NT2/D1 (cell line): ENCODE measurements at places on chromosomes 7 and 10.

GRCh38 chr7:102061981-102062390, 224.7 kb upstream of the SH2B2 start:
- no peak for DNase-seq

GRCh38 chr10:61028861-61029361, 84.9 kb upstream of the RHOBTB1 start:
- DNase-seq: no peak

GRCh38 chr7:73451780-73452398, 18.3 kb downstream of the FZD9 start:
- no peak for DNase-seq

- no peak for DNase-seq
Observed at GRCh38 chr7:51344406-51345138, 28.0 kb upstream of the COBL start.

DNA sequence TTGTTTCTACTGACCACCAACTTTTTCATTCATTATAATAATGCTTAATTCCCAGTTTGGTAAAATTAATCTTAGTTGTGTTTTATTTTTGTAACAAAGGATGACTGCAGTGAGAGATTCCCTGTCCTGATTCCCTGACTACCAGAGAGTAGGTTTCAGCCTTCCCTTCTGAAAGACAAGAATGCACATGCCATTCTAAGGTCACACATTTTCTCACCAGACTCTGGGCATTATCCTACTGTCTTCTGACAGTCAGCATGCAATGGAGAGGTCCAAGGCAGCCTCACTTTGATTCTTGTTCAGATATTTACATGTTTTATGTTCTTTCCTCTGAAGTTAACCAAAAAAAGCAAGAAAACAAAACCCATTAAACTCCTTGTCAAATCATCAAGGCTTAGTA, 372.7 kb upstream of the CDC14C start:
- DNase-seq: no peak

GRCh38 chr7:23873306-23873705, 163.3 kb downstream of the STK31 start:
- no peak for DNase-seq

- DNase-seq: no peak
Observed at GRCh38 chr7:138610671-138611170, 90.4 kb downstream of the SVOPL start.

GRCh38 chr7:134702366-134703240, 56.0 kb downstream of the BPGM start:
- no peak for DNase-seq

DNA sequence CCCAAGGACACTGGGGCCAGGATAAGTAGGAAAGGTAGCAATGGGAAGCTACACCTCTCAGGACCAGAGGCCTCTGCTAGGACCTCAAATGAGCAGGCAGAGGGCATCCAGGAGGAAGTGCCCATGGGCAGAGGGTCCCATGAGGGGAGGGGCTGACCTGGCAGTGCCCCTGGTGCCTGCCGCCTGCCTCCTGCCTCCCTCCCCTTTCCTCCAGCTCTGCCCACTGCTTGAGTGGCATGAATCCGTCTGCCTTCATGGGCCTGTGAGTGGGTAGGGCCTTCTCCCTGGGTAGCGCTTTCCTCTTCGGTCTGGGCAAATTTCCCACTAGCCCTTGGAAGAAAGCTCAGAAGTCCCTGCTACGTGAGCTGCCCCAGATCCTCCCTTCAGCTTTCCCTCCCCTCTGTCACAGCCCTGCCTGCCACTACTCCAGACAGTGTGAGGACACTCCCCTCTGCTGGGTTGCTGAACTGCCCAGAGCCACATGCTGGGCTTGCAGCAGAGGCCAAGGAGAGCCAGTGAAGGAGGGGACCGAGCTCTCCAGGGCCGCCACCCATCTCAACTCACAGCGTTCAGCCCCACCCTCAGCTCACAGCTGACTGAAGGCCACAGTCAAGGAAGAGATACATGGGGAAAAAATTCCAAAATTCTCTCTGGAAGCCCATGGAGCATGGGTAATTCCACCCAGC, 141.4 kb downstream of the ARHGAP22 start:
- DNase-seq: no peak

DNA sequence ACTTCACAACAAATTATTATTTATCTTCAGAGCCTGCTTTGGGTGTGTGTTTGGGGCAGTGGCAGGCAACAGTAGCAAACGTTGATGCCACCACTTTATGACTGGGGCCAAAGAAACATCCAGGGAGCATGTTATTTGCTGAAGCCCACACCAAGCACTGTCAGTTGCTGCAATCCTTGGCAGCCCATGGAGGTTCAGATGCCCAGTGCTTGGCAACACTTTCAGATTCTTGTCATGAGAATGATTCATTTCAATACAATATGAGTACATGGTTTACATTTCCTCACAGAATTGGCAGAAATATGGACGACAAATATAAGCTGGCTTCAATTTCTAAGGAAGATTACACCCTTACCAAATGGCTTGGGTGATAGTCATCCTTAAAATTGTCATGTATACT, 46.5 kb upstream of the GLI3 start:
- no peak for DNase-seq

- DNase-seq: no peak
Observed at GRCh38 chr10:131742500-131742951, 158.3 kb upstream of the PPP2R2D start.

DNA sequence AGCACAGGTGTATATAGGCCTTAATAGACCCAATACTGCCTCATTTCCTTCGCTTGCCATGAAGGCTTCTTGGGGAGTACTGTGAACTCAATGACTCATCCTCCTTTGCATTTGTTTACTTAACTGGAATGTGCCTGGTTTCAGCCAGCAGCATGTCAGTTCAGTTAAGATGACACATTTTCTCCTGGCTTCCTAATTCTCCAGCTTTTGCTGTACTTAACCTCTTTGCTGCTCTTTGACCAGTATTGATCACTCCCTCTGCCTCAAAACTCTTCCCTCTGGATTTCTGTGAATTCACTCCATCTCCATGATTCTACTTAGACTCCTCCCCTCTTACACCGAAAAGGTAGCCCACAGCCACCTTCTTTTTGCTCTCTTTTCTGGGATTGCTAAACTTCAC, 135.7 kb downstream of the MAGI2 start:
- DNase-seq: peak; percentile 74

- no peak for DNase-seq
Observed at GRCh38 chr7:123615344-123615743, 13.7 kb downstream of the ASB15 start.

DNA sequence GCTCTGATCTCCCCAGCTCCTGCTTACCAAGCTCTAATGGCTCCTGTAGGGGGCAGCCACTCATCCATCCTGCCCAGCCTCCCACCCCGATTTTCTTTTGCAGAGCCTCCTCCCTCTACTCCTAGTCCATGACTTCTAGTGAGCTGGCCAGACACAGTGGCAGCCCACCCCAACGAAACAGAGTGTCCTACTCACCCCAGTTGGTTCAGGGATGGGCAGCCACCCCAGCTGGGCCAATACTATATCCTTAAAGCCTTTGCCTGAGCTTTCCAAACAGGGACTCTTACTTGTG, 77.1 kb downstream of the GRID1 start:
- no peak for DNase-seq
